RWPE1 (cell line): ENCODE measurements at places on chromosomes 11 and 22.

- DNase-seq, result no peak
Observed at GRCh38 chr11:11251394-11251970, 101.6 kb downstream of the CSNK2A3 start.

GRCh38 chr11:72634472-72635095, 39.6 kb downstream of the PDE2A start:
- DNase-seq, result no peak

- DNase-seq, result no peak
Observed at GRCh38 chr11:8221046-8221723, 42.5 kb downstream of the LMO1 start.

GRCh38 chr22:45073064-45073463, 63.3 kb upstream of the PHF21B start:
- DNase-seq, result no peak

- no peak for DNase-seq
Observed at GRCh38 chr11:117649296-117650055, 147.5 kb downstream of the DSCAML1 start.
